ENCODE measurements at places on chromosomes 11 and 22. TPM values are rescaled to one million over a fixed set of nuclear protein-coding genes. Genes with fewer than 3 reads are reported as not detected.

Gene MAJIN
- total RNA-seq = not detected

Gene PHLDB1
- 114 TPM for total RNA-seq

Gene GLB1L2
- total RNA-seq = 21.6 TPM

DNA sequence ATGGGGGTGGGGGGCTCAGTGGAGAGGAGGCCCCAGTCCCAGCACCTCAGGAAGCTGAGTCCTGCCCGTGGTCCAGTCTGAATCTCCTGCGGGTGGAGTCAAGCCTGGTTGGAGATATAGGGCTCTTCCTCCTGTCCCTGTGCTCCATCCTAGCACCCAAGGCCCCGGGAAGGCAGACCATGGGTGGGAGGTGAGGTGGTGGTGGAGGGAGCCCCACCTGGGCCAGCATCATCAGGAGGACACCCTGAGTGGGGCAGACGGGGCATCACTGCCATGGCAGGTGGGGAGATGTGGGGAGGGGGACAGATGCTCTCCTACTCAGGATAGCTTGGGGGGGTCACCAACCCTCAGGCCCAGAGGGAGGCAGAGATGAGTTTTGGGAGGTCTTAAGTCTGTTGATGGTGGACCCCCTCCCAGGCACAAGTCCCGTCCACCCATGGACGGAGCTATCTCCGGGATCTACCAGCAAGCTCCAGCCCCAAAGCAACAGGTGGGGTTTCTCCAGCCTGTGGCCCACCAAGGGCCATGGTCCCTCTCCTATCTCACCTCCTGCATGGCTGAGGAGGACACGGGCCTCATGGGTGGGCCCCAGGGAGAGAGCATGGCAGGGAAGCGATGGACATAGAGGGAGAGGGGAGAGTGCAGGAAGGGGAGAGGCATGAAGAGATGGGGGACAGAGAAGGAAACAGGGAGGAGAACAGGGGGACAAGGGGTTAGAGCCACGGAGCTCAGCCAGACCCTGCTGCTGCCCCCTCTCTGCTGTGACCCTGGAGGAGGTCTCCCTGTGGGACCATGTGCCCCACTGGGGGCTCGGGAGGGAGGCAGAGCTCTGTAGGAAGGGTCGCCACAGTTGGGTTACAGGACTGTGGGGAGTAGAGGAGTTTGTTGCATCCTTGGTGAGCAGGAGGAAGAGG, 1.3 kb downstream of the MRGPRE start:
- DNase-seq = no peak

GRCh38 chr22:23497016-23497885, 82.8 kb downstream of the IGLL1 start:
- no peak for DNase-seq

DNA sequence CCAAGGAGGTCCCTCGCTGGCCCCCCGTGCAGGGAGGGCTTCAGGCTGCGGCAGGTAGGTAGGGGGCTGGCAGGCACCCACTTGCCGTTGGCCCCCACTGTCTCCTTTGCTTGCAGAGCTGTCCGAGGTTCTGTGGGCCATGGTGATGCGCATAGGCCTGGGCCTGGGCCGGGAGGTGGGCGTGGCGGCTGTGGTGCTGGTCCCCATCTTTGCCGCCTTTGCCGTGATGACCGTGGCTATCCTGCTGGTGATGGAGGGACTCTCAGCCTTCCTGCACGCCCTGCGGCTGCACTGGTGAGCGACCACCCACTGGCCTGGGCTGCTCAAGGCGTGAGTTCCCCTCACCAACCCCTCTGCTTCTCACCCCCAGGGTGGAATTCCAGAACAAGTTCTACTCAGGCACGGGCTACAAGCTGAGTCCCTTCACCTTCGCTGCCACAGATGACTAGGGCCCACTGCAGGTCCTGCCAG, 11.6 kb downstream of the TCIRG1 start:
- no peak for DNase-seq

- DNase-seq = no peak
Measured at GRCh38 chr11:11992257-11993212, 15.9 kb downstream of the DKK3 start.

DNA sequence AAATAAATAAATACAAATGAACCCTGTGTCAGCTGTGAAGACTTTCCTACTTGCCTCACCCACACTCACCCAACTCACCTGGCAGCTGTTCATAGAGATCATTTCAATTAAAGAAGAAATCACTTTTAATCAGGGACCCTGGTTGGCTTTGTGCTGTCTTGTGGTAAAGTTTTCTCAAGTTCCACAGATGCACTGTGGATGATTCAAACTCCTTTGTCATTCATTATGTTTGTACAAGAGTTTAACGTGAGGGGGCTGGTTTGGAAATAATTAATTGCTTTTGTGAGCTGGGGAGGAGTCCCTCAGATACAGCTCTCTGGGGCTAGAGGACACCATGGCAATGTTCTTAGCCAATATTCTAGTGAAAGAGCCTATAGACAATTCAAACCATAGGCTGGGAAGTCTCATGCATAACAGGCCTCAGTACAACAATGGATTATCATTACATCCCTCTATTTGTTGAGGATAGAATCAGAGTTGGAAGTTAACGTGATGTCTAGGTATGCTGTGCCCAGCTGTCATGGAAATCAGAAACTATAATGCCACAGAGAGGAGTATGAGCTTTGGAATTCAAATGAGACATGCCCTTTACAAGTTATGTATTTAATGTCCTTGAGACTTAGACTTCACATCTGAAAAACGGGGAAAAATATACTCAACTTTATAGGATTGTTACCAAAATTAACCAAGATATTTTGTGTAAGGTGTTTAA, 698.5 kb downstream of the KCNA4 start:
- no peak for DNase-seq

GRCh38 chr11:72681226-72682153, 7.3 kb upstream of the PDE2A start:
- DNase-seq = no peak

GRCh38 chr22:40058265-40058664, 63.5 kb downstream of the FAM83F start:
- no peak for DNase-seq

DNA sequence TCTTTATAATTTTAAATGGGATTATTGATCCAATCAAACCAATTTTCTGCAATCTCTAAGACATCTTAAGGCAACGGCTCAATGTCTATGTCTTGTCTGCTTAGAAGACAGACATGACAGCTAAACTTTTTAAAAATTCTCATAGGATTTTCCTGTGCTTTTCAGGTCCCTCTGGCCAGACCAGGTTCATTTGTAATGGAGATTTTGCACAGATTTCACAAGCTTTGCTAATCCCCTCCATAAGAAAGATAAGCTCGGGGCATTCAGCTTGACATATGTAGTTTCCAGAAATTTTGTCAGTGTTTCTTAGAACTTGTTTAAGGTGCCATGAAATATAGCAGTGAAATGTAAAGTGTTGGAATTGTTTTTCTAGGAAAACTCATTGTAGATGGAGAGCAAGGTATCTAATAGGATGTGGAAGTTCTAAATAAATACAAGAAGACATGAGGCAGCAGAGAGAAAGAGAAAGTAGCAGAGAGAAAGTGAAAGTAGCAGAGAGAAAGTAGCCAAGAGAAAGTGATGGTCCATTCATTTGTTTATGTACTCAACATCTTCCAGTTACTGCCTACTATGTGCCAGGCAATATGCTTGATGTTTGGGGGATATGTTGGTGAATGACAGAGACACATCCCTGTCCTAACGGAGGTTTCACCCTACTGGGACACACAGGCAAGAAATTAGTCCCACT, 219.1 kb upstream of the ARHGAP42 start:
- no peak for DNase-seq

DNA sequence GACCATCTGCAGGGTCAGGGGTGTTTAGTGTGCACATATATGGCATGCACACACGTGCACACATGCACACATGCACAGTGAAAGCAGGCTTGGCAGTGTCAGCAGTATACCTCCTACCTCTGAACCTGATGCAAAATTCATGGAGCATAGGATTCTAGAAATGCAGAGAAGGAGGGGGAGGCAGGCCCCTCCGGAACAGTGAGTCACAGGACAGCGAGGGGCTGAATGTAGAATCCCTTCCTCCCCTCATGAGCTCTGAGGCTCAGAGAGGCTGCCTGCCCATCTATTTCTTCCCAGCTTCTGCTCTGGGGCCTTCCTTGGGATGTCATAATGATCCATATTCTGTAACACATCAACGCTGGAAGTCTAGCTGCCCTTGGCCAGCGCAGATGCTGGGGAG, 66.7 kb upstream of the NECTIN1 start:
- DNase-seq = no peak

GRCh38 chr11:130451231-130452019, 3.0 kb downstream of the ADAMTS15 start:
- no peak for DNase-seq

DNA sequence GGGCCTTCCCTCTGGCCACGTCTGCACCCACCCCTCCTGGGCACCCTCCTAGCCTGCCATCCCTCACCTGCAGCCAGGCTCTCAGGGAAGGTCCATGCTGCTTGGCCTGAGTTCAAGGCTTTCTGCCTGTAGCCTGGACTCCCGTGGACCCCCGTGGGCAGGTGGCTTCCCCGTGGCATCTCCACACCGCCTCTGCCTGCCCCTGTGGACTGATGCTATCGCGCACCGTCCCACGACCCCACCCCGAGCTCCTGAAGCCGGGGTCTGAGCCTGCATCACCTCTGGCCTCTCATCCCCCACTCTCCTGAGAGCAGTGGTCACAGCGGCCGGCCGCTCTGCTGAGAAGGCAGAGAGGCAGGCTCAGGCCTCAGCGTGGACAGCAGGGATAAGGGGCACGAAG, 4.5 kb downstream of the IFITM5 start:
- no peak for DNase-seq

- DNase-seq = no peak
Measured at GRCh38 chr11:78886616-78887015, 312.0 kb upstream of the NARS2 start.
